D341Med (cell line): ENCODE measurements at places on chromosomes 16 and 17.

DNA sequence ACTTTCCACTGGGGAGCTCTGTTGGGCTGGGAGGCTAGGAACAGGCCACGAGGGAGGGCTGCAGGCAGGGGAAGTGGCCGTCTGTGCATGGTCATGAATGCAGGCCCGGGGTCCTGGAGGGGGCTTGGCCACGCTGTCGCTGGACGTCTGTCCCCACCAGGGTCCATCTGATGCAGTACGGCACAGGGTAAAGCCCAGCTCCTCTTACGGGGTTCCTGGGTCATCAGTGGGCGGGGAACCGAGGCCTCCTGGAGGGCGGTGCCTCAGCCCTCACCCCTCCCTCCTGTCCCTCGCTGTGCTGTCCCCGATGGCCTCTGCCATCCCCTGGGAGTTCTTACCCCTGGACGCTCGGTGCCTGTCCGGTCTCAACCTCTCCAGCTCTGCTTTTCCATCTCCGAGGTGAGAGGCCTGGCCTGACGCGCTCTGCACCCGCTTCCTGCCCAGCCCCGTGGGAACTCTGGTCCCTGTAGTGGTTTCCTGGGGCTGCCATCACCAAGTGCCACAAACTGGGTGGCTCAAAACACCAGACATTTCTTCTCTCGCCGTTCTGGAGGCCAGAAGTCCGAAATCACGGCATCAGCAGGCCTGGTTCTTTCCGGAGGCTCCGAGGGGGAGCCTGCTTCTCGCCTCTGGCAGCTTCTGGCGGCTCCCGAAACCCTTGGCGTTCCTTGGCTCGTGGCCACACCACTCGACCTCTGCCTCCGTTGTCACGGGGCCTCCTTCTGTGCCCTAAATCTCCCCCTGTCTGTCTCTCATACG lies 182.8 kb downstream of the SEC14L1 start:
- DNase-seq, result peak; percentile 38

DNA sequence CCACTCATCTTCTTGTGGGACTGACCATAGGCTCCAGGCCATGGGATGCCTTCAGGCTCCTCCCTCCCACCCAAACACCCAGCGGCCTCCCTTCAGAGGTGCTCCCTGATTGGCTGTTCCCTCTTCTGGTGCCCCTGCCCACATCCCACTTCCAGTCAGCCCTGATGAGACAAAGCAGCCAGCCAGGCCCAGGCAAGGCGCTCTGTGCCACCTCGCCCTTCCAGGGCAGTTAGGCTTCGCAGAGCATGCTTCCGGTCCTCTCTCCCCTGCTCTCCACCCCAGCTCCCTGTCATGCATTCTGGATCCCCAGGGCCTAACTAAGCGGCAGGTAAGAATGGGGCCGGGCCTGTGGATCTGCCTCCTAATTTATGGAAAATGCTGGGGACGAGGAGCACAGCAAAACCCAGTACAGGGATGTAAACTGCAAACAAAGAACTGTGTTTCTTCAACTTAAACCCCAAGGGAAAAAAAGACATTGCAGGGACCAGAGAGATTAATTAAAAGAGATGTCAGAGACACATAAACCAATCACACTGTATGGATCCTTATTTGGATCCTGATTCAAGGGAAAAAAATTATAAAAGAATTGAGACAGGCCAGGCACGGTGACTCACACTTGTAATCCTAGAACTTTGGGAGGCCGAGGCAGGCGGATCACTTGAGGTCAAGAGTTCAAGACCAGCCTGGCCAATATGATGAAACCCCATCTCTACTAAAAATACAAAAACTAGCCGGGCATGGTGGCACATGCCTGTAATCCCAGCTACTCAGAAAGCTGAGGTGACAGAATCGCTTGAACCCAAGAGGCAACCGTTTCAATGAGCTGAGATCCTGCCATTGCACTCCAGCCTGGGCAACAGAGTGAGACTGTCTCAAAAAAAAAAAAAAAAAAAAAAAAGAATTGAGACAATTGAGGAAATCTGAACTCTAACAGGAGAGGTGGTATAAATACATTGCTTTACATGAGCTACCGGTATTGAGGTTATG lies 26.0 kb downstream of the ZDHHC7 start:
- DNase-seq, result no peak

GRCh38 chr17:59329176-59330052 lies 2.0 kb upstream of the YPEL2 start:
- peak; percentile 79 for DNase-seq

- no peak for DNase-seq
These were observed 219.1 kb downstream of the STX8 start for GRCh38 chr17:9356488-9356911.

GRCh38 chr17:33664116-33664840 lies 371.2 kb upstream of the ASIC2 start:
- no peak for DNase-seq

- DNase-seq, result no peak
These were observed at the start of gene KCNJ16 for GRCh38 chr17:70074956-70075355. Gene KCNJ16 (plus strand): TSS chr17:70075225. CDS start chr17:70132088, 56,863 bp downstream.

DNA sequence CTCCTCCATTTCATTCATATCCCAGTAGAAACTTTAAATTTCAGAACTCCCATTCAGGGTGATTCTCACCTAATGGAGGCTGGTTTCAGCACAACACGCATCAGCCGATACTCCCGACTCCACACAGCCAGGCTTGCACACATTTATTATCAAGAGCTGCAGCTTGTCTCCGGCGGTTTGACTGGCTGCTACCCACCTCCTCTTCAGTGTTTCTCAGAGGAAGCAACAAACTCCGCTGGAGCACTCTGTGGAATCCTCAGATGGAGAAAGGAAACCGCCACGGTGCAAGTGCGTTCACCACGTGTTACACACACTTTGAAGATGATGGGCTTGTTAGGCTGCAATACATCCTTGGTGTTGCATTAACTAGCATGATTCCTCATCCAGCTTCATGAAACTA lies 39.7 kb upstream of the NUDT7 start:
- DNase-seq, result no peak

DNA sequence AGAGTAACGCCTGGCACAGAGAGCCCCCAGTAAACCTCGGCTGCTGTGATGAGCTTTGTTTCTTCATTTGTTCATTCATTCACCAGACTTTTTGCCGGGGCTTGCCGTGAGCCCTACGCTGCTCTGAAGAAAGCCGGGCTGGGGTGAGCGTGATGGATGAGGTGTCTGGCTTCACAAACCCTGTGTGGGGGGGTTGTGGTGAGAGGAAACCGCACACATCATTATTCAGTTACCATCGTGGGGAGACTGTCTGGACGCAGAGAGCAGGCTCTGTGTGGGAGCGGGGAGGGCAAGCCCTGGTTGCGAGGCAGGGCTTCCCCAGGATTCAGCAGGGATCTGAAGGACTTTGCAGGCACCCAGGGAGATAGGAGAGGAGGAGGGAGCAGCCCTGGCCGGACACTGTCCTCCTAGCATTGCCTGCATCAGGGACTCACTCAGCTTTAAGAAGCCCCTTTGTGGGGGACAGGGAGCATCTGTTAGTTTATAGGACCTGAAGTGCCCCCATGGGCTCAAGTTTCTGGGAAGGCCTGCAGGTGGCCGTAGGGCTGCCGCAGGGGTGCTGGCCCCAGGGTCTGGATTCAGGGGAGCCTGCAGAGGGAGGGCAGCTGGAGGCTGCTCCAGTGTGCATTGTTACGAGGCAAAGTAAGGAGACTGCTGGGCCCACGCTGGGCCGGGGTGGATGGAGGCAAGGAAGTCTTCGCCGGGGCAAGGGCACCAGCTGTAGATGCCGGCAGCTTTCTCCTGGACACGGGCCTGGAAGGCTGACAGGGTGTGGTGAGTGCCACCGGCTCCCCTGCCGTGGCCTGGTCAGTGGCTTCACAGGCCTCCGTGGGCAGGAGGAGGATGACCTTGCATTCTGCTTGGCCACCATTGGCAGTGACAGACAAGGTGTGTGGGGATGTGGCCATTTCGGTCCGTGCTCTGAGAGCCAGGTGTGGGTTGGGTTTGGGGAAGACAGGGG lies 334.5 kb downstream of the SEC14L1 start:
- DNase-seq, result no peak
